ENCODE measurements at places on chromosomes 3 and 15.

DNA sequence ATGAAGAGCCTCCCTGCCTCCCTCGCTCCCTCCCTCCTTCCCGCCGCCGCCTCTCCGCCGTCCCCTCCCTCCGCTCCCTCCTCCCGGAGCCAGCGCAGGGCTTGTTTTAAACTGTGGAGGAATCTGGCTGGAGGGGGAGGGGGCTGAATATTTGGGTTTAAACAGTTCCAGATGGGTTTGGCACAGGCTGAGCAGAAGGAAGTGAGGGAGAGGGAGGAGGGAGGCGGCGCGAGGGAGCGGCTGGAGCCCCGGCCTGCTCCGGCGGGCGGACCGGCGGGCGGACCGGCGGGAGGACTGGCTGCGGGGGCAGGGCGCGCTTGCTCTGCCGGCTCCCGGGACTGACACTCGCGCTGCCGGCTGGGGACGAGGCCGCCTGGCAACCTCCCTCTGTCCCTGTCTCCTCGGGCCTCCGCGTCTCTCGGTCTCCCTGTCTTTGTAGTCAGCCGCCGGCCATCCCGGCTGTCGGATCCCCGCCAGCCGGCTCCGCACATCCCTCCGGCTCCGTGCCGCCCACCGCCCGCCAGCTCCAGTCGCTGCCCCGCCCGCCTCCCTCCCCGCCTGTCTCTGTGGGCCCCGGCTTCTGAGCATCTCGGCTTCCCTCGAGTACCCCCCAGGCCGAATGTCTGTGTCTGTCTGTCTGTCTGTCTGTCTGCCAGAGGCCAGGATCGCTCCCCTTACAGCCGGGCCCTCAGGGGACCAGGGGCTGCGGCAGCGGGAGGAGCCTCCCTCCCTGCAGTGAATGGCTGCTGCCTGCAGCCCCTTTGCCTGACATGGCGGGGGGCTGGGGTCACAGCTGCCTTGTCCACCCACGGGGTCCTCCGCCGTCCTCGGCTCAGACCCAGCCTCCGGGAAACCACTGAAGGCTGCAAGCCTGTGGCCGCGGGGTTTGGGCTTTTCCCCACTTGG lies 7.6 kb downstream of the EPHB3 start:
- no peaks in the 10 kb centered on the region for H3K27me3 ChIP-seq
- peak; percentile 100 for DNase-seq
- H3K4me1 ChIP-seq: peaks cover 54% of the 10 kb centered on the region
- no peaks in the 10 kb centered on the region for H3K36me3 ChIP-seq

- H3K27me3 ChIP-seq: no peaks in the 10 kb centered on the region
- no peak overlapping the region for H3K4me3 ChIP-seq
- no peak overlapping the region for H3K27ac ChIP-seq
Measured at GRCh38 chr3:116001151-116001621, 377.9 kb downstream of the GAP43 start.

DNA sequence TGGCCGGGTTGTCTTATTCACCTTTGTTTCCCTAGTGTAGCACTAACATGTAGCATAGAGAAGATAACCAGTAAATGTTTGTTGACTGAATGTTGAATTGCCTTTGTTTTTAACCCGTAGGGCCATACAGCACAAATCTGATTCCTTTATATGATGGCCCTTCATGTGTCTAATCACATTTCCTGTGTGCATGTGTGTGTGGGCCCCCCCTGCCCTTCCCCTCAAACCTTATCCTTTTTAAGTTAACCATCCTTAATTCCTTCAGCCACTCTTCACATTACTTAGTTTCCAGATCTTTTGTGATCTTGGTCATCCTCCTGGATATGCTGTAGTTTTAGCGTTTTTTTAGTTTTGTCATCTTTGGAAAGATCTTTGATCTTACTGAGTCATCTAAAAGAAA lies 4.2 kb downstream of the NEO1 start:
- DNase-seq: no peak
- no peaks in the 10 kb centered on the region for H3K27me3 ChIP-seq
- no peak overlapping the region for H3K4me3 ChIP-seq
- H3K36me3 ChIP-seq: no peaks in the 10 kb centered on the region
- no peak overlapping the region for H3K27ac ChIP-seq

GRCh38 chr3:72033666-72034428 lies 248.9 kb upstream of the PROK2 start:
- peaks cover 4% of the 10 kb centered on the region for H3K4me1 ChIP-seq
- H3K36me3 ChIP-seq: no peaks in the 10 kb centered on the region
- H3K27ac ChIP-seq: no peak overlapping the region
- no peak for DNase-seq
- no peaks in the 10 kb centered on the region for H3K27me3 ChIP-seq

- H3K4me3 ChIP-seq: no peak overlapping the region
- DNase-seq: no peak
- H3K27me3 ChIP-seq: no peaks in the 10 kb centered on the region
- H3K4me1 ChIP-seq: no peaks in the 10 kb centered on the region
Measured at GRCh38 chr3:156661155-156661554, 13.2 kb upstream of the TIPARP start.

GRCh38 chr15:82128401-82129148 lies 82.8 kb upstream of the MEX3B start:
- H3K27me3 ChIP-seq: no peaks in the 10 kb centered on the region
- H3K27ac ChIP-seq: no peak overlapping the region
- no peaks in the 10 kb centered on the region for H3K36me3 ChIP-seq
- DNase-seq: no peak

GRCh38 chr3:186642014-186642413 lies 1.8 kb downstream of the FETUB start:
- no peaks in the 10 kb centered on the region for H3K4me1 ChIP-seq
- H3K4me3 ChIP-seq: no peak overlapping the region
- H3K27ac ChIP-seq: no peak overlapping the region
- no peaks in the 10 kb centered on the region for H3K27me3 ChIP-seq
- DNase-seq: no peak

DNA sequence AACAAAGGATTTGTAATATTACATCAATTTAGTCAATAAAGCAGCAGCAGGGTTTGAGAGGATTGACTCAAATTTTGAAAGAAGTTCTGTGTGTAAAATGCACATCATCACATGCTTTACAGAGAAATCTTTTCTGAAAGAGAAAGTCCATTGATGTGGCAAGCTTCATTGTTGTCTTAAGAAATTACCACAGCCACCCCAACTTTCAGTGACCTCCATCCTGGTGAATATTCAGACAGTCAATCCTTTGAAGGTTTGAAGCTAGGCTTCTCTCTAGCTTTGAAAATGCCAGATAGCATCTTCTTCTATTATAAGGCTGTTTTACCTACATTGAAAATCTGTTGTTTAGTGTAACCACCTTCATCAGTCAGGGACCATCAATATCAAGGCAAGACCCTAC lies 51.8 kb upstream of the SETMAR start:
- H3K27ac ChIP-seq: no peak overlapping the region
- no peaks in the 10 kb centered on the region for H3K27me3 ChIP-seq
- no peaks in the 10 kb centered on the region for H3K4me1 ChIP-seq
- H3K36me3 ChIP-seq: no peaks in the 10 kb centered on the region

DNA sequence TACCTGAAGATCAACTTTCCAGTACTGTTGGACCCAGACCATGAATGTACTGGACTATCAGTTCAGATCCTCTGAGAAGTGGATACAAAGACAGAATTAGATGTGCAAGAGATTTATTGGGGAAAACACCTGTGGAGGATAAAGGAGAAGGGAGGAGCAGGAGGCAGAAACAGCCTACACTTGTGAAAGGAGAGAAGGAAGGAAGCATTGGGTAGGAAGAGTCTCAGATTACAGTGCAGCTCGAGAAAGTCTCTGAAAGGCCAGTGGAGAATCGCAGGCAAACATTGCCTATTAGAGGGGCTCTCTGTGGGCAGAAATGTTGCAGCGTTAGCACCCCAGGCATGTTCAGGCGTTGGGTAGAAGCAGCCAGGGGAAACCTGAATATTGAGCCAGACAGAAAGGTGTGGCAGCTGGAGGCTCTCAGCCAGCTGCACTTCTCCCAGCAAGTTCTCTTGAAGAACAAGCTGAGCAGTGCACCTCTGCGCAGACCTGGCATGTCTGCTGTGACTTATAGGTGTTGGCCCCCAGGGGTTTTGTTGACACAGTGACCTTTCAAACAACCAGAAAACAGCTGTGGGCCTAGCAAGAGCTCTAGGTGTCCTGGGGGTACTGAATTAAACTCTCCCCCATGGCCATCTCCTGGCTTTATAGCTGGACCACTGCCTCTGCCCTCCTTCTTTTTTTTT lies 7.0 kb downstream of the CHST14 start:
- no peak overlapping the region for H3K27ac ChIP-seq
- peak; percentile 9 for DNase-seq
- H3K4me3 ChIP-seq: no peak overlapping the region
- no peaks in the 10 kb centered on the region for H3K36me3 ChIP-seq
- H3K4me1 ChIP-seq: peaks cover 3% of the 10 kb centered on the region

- no peaks in the 10 kb centered on the region for H3K4me1 ChIP-seq
- H3K27ac ChIP-seq: no peak overlapping the region
- no peak overlapping the region for H3K4me3 ChIP-seq
- H3K27me3 ChIP-seq: peaks cover 63% of the 10 kb centered on the region
- no peak for DNase-seq
- no peaks in the 10 kb centered on the region for H3K36me3 ChIP-seq
Measured at GRCh38 chr15:73370151-73370550, 1.4 kb upstream of the HCN4 start.

DNA sequence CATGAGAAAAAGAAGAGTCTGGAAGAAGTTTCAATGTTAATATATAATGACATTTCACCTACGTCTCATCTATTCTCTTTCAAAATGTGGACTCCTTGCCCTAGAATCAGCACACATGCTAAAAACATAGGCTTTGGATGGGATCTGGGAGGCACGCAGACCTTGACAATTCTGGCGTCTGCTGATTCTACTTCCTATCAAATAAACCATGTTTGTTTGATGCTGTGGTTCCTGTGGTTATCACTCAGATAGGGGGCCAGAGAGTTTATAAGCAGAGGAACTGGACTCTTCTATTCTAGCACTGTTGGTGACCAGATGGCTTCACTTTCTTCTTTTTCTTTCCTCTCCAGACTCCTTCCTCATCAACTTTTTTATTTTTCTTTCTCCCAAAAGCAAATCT lies 336.8 kb downstream of the DIPK2A start:
- no peaks in the 10 kb centered on the region for H3K4me1 ChIP-seq
- H3K4me3 ChIP-seq: no peak overlapping the region
- H3K27me3 ChIP-seq: no peaks in the 10 kb centered on the region
- H3K27ac ChIP-seq: no peak overlapping the region

DNA sequence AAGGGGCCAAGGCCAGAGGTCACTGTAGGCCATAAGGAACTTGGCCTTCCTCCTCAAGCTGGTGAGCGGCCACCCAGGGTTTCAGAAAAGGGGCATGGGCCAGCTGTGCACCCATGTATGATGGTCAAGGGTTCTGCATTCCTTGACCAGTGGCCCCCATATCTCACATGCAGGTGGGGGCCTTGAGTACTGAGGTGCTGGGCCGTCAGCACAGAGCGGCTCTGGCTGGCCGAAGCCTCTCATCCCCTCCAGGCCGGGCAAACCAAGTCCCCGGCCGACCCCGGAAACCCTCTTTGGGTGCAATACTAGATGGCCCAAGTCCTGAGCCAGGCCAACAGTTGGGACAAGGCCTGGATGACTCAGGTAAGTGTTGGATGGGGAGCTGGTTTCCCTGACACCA lies 9.5 kb downstream of the ALG3 start:
- H3K36me3 ChIP-seq: peaks cover 8% of the 10 kb centered on the region
- H3K4me3 ChIP-seq: no peak overlapping the region
- H3K27me3 ChIP-seq: no peaks in the 10 kb centered on the region
- DNase-seq: no peak
- no peak overlapping the region for H3K27ac ChIP-seq
- H3K4me1 ChIP-seq: no peaks in the 10 kb centered on the region

DNA sequence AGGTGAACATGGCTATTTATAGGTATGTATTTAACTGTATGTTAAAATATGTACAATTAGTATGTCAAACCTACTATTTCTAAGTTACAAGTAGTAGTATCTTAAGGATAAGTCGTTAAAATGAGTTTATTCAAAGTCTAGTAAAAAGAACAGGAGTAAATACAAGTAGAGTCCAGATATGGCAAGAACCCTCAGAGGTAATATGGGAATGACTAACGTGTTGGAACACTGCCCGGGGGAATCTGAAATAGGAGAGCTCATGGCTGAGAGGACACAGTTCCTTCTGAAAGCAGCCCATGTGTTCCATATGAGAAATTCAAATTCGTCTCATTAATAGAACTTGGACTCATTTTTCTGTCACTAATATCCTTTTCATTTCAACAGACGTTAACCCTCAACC lies 158.8 kb downstream of the CLSTN2 start:
- no peaks in the 10 kb centered on the region for H3K36me3 ChIP-seq
- no peak overlapping the region for H3K27ac ChIP-seq
- H3K27me3 ChIP-seq: no peaks in the 10 kb centered on the region
- no peak overlapping the region for H3K4me3 ChIP-seq

GRCh38 chr15:35696767-35697231 lies 150.8 kb upstream of the DPH6 start:
- peaks cover 27% of the 10 kb centered on the region for H3K4me1 ChIP-seq
- H3K36me3 ChIP-seq: no peaks in the 10 kb centered on the region
- H3K4me3 ChIP-seq: no peak overlapping the region
- DNase-seq: no peak

DNA sequence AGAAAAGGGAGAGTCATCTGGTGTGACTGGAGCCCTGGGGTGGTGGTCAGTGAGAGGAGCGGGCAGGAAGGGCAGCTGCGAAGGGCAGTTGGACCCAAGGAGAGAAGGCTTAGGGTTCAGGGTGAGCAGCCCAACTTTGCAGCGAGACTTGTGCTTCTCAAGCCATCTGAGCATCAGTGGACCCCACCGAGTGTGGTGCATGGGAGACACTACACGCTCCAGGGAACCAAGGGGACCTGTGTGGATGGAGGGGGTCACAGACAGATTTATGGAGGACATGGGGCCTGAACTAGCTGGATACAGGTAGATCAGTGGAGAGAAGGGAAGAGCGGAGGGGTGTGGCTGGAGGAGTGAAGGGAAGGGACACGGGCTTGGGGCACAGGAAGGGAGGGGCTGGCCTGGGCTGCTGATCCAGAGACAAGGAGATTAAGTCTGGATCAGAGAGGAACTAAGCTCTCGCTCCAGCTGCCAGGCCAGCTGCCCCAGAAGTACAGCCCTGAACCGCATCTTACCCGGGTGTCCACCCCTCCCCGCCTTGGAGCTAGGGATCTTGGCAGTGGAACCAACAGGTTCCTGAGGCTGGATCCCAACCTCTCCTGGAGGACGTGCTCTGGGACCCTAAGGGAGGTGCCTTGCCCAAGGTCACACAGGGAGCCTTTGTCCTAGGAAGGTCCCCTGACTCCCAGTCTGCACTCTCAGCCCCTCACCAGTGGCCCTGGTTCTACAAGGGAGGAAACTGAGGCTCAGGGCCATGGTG lies 120.5 kb downstream of the CORO2B start:
- DNase-seq: peak; percentile 7
- H3K4me1 ChIP-seq: peaks cover 5% of the 10 kb centered on the region
- H3K4me3 ChIP-seq: no peak overlapping the region
- H3K27me3 ChIP-seq: no peaks in the 10 kb centered on the region

- DNase-seq: no peak
- no peak overlapping the region for H3K4me3 ChIP-seq
- no peaks in the 10 kb centered on the region for H3K27me3 ChIP-seq
- H3K36me3 ChIP-seq: peaks cover 5% of the 10 kb centered on the region
- H3K27ac ChIP-seq: no peak overlapping the region
Measured at GRCh38 chr15:25019434-25019833, 64.6 kb downstream of the SNRPN start.
